NCI-H2227 treated with DMSO at 0.1 percent for 48 hours (cell line): ENCODE measurements at places on chromosomes 1 and 21.

DNA sequence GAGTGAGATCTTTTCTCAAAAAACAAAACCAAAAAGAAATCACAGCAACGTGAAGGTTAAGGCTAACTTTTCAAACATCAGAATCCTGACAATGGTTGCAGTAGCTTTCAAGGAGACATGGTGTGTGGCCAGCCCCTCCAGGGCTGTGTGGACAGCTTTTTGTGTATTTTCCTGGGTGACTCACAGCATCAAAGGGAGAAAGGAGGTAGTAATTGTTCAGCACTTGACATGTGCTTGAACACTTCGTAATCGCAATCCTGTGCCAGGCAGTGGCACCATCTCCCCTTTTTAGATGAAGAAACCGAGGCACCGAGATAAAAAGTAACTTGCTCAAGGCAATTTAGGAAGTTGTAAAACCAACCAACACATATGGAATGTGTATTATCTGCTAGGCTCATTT lies 10.3 kb downstream of the NBL1 start:
- DNase-seq, result no peak

GRCh38 chr1:66450043-66450514 lies 83.9 kb upstream of the SGIP1 start:
- no peak for DNase-seq

DNA sequence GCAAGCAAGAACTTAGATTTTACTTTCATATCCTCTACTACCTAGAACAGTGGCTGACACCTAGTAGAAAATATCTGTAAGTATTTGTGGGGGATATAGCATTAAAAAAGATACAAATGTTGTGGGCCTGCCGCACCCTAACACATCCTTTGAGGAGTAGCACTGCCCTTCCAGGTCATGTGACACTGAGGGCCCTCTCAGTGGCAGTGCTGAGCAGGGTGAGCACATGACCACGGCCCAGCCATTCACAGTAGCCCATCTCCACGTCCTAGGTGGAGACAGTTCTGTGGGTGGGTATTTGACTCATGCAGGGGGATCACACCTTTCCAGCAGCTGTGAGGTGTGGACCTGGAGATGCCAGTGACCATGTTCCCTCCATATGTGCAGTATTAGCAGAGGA lies 108.9 kb downstream of the OMA1 start:
- DNase-seq, result no peak

GRCh38 chr1:152983234-152983633 lies 647 bp upstream of the SPRR1A start:
- no peak for DNase-seq

- no peak for DNase-seq
Measured at GRCh38 chr1:24540051-24540905, 15.6 kb upstream of the NCMAP start.

DNA sequence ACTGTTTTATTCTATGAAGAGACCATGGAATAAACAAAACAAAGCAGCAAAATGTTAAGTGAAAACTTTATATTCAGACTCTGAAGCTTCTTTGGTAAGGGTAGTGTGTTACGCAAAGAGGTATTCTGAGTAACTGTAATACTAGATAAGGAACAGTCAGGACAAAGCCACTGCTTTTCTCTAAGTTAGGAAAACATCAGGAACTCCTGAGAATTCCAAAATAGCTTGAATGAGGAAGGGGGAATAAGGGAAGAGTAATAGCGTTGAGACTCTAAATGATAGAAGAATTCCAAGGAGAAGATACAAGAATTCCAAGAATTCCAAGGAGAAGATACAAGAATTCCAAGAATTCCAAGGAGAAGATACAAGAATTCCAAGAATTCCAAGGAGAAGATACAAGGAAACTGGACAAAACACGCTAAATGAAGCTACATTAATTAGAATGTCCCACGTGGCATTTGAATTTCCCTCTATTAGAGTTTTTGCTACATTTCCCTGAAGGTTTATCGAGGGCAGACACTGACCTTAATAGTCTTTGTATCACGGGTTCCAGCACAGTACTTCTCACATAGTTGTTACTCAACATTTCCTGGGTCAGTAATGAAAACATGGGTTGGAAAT lies 71.5 kb downstream of the SMYD3 start:
- DNase-seq, result no peak

GRCh38 chr1:248861616-248862015 lies 2.7 kb upstream of the ZNF692 start:
- DNase-seq, result no peak

DNA sequence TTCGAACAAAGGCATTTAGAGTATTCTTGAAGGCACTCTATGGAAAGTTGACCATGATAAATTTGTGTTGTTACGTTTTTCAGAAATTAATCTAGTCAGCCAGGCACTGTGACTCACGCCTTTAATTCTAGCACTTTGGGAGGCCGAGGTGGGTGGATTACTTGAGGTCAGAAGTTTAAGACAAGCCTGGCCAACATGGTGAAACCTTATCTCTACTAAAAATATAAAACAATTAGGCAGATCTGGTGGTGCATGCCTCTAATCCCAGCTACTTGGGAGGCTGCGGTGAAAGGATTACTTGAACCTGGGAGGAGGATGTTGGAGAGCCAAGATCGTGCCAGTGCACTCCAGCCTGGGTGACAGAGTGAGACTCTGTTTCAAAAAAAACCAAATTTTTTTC lies 130.6 kb upstream of the BRINP3 start:
- DNase-seq, result no peak

DNA sequence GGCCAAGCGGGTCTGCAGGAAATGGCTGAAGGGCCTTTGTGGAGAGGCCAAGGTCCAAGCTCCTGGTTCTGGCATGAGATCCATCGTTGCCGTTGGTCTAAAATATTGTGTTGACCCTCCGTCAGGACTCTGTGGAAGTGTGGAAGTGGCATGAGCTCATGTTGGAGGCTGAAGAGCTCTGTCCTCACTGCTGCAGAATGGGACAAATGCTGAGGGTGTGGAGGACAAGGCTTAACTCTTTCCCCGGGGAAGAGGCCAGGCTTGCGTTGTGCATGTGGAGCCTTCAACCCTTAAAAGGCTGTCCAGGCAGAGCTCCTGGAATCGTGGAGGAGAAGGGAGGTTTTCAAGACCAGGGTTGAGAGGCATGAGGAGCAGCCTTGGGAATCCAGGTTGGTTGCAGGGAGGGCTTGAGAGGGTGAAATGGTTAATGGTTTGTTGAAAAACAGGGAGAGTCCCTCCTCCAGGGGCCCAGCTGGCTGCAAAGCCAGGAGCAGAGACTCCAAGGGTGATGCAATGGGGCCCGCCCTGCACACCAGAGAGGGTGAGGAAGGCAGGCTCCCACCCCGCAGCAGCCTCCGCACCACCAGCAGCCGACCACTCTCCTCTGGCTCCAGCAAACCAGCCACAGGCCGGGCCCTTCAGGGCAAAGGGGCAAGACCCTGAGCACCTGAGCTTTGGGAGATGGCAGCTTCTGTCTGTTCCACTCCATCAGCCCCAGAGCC lies 6.7 kb upstream of the AHCYL1 start:
- no peak for DNase-seq

DNA sequence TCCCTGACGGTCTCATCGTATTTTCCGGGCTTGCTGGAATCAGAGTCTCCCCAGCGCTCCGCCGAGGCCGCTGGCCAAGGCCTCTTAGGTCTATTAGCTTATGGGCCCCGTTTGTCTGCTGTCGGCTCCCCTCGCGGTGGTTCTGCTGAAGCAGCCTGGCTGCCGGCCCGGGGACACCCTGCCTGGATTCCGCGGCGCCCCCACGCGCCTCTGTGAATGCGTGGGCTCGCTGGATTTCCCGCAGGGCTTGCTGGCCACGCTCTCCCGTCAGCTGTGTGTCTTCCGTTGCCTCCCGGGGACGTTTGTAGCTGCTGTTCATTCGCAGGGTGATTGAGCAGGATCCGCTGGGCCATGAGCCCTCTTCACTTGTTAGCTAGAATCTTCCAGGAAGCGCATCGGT lies 8.4 kb downstream of the LRRC3 start:
- DNase-seq, result no peak

- no peak for DNase-seq
Measured at GRCh38 chr1:41373373-41373772, 12.1 kb downstream of the FOXO6 start.

DNA sequence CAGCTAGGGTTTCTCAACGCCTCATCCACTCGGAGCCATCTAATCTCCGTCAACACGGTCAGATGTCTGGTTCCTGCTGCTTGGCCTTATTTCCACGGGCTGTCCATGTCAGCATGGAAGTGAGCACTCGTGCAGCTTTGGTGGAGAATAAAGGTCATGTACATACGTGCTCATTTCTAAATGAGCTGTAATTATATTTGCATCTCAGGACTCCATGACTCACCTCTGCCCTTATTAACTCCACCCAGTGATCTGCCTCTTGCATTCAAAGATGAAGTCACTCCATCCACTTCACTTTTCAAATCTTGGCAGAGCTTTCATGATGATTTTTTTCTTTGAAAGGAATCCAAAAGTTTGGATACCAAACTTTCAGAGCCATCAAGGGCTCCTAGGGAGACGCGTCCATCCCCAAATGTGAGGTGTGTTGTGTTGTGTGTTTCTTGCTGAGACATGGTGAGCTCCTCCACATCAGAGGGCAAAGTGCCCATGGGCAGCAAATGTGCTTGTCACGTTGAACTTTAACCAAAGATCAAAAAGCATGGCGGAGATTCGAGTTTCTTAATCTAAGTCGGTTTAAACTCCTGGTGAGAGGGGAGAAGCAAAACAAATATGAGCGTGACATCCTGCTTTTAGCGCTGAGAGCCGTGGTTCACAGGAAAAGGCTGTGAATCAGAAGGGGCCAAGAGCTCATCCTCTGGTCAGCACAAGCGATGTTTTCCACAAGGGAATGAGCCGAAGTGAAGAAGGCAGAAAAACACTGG lies 68.6 kb upstream of the ERRFI1 start:
- no peak for DNase-seq

DNA sequence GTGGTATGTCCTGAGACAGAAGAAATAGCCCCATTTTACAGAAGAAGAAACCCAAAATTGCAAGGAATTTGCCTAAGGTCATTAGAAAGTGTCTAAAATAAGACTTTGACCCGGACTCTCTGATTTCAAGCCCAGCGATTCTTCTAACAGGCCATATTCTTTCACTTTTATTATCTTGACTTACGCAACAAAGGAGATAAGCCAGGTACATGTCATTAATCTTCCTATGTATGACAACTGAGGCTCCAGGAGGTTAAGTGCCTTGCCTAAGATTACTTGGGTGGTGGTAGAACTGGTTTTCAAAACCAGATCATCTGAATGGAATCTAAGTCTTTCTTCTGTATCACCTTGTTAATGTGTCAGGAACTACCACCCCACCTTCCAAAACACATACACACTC lies 124.3 kb downstream of the PBX1 start:
- DNase-seq, result no peak

GRCh38 chr1:3275471-3276340 lies 178.8 kb upstream of the ARHGEF16 start:
- no peak for DNase-seq

- no peak for DNase-seq
Measured at GRCh38 chr21:34691390-34692032, 22.7 kb downstream of the CLIC6 start.

- DNase-seq, result peak; percentile 2
Measured at GRCh38 chr1:217506878-217507277, 124.0 kb downstream of the GPATCH2 start.

DNA sequence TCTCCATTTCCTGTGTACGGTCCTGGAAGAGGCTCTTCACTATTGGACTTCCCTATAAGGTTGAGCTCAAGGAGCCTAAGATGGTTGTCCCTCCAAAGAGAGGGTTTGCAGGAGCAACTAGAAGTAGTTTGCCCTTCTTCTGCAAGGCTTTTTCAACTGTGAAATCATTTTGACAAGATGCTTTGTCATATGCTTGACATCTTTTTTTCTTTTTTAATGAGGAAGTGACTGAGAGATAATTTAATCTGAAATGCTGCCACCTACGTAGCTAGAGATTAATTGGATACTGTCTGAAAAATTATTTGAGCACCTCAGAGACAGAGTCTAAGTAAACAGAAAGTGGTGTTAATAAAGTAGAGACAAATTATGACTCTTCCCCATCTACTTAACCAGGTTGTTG lies 97.0 kb downstream of the CHRM3 start:
- DNase-seq, result no peak

DNA sequence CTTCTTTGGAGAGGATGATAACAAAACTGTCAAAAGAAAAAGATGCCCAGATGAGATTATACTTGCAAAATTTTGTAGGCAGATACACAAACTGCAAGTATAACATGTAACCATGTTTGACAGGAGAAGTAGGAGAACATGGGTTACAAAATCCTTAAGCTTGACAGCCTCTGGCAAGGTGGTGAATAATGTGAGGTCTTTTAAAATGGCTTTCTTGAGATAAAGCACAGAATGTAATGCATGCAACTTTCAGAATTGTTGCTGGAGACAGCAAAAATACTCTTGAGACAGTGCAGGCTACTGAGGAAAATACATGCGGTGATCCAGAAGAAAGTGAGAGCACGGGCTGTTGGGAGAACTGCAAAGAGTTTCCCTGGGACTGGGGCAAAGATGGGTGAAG lies 24.7 kb downstream of the DNAJC6 start:
- DNase-seq, result no peak

DNA sequence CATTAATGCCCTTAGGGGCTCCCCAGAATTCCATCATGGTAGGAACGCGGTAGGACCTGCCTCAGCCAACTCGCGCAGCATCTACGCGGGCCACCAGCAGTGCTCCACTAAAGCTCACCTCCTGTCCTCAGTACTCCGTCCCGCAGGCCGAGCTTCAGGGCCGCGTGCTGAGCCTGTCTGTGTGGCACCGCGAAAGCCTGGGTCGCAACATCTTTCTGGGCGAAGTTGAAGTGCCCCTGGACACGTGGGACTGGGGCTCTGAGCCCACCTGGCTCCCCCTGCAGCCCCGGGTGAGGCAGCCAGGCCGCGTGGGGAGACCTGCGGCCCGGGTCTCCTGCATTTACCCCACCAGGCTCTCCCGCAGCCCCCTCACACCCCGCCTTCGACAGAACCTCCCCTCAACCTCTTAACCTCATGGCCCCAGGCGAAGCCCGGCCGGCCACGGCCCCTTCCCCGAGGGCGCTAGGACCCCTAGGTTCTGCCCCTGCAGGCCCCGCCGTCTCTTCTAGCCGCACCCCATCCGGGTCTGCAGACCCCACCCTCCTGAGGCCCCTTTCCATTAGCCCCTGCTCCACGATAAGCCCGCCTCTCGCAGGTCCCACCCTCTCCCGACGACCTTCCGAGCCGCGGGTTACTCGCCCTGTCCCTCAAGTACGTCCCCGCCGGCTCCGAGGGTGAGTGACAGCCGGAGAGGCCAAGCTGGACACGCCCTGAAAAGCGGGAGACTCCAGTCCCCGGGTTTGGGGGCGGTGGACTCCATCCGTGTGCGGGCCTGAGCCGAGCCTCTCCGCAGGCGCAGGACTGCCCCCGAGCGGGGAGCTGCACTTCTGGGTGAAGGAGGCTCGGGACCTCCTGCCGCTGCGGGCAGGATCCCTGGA lies 9.1 kb downstream of the SYTL1 start:
- DNase-seq, result no peak
